AG09309 (cell line): ENCODE measurements at places on chromosomes 6 and 20.

- no peak for DNase-seq
Measured at GRCh38 chr6:116168148-116168547, 42.2 kb upstream of the COL10A1 start.

DNA sequence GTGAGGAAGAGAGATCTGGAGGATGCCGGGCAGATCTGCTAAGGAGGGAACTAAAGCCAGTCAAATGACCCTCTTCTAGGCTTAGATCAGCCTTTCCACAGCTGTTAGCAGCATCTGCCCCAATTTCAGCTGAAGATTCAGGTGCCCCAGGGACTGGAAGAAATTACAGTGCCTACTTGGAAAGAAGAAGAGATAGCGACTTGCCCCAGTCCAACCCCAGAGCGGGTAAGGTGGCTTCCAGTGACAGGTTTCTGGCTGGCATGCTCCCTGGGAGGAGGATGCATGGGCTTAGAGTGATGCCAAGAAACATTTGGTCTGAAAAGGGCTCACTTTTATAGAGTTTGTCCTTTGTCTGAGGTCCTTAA is 620 bp downstream of the TJAP1 start:
- no peak for DNase-seq

- no peak for DNase-seq
Measured at GRCh38 chr20:58229198-58229798, 845 bp upstream of the ANKRD60 start.

GRCh38 chr20:20747298-20747697 is 34.9 kb upstream of the RALGAPA2 start:
- DNase-seq, result no peak

DNA sequence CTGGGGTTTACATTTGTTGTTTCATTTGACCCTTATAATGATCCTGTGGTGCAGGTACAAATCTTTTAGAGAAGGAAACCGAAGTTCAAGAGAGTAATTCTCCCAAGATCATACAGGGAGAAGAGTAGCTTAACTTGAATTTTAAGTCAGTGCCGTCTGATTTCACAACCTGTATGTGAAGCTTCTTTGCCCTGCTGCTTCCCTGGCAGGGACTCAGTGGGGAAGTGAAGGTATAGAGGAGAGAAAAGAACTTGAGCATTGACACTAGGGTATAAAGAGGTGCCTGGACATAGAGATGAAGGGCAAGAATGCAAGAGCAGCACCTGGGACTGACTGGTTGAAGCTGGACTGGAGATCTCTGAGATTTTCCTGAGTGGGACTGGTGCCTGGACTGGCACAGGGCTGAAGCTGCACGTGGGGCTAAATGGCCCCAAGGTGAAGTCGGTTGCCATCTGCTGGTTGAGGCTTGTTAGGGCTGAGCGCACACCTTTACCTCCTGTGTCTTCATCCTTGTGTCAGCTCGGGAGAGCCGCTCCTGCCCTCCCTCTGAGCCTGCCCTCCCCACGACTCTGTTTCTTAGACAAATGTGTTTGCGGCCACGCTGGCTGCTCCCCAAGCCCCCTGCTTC is 41.8 kb downstream of the FARS2 start:
- DNase-seq, result no peak

DNA sequence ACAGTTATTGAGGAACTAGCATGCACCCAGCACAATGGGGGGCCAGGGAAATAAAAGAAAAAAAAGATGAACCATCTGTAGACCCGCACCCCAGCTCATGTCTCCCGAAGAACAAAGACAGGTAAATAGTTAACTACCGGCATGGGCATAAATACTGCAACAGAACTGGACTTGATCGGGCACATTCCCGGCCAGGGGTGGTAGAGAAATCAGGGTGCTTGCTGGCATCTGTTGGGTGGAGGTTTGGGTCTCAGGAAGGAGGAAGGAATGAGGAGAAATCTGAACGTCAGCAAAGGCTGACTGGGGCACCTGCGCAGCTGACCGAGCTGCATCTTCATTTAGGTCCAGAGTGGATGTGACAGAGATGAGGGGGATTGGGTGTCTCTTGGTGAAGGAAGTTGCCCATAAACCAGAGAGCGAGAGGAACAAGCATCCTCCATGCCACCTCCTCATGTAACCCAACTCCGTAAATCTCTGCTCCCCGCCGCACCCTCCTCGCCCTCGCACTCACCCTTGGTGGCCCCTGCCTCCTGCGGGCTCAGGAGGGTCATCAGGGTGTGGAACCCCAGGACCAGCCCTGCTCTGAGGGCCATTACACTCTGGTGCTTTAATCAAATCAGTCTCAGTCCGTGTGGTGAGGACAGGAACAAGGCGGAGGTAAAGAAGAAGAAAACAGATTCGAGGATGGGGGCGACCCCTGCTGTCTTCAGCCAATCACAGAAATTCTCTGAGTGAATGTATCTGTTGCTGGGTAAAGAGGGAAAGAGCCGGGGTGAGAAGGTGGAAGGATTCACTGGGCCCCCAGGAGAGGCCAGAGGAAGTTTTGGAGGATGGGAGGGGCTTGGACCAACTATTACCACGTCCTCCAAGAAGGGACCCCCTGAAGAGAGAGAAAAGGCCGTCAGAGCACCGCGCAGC is at the start of gene HLA-DOA:
Gene HLA-DOA, minus strand, starts transcription at position 648 of the 918 bp plus-strand sequence.
- no peak for DNase-seq

DNA sequence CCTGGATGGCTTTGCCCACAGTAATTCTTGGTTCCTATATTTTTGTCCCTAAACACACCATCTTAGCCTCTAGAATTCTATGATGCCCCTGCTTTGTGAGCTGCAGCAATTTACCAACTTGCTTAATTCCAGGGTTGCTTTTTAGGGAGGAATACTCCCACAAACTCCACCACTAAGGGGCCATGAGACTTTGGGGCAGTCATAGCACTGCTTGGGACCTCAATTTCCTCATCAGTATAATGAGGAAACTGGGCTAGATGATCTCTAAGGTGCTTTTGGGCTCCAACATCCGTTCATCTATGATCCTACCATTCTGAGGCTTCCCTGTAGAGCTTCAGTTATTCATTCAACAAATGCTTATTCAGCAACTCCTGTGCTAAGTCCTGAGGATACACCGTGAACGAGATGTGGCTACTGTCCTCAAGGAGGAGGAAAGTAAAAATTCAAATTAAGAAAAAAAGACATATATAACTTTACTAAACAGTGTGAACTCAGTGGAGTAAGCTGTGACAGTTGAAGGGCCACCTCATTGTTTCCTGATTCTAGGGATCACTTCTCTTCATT is 75.3 kb downstream of the PRDM1 start:
- no peak for DNase-seq

DNA sequence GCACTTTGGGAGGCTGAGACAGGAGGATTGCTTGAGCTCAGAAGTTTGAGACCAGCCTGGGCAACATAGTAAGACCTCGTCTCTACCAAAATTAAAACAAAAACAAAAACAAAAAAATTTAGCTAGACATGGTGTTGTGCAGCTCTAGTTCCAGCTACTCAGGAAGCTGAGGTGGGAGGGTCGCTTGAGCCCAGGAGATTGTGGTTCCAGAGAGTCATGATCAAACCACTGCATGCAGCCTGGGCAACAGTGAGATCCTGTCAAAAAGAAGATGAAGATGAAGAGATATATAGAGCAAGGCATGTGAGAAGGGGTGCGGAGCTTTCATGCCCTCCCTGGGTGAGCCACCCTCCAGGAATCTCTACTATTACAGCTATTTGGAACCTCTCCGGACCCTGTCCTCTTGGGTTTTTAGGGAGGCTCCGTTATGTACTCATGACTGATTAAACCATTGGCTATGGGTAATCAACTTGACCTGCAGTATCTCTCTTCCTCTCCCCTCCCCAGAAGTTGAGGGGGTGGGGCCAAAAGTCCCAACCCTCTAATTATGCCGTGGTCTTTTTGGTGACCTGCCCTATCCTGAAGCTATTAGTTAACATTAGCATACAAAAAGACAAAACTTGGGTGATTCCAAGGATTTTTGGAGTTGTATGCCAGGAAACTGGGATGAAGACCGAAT is 9.0 kb downstream of the POLH start:
- no peak for DNase-seq

DNA sequence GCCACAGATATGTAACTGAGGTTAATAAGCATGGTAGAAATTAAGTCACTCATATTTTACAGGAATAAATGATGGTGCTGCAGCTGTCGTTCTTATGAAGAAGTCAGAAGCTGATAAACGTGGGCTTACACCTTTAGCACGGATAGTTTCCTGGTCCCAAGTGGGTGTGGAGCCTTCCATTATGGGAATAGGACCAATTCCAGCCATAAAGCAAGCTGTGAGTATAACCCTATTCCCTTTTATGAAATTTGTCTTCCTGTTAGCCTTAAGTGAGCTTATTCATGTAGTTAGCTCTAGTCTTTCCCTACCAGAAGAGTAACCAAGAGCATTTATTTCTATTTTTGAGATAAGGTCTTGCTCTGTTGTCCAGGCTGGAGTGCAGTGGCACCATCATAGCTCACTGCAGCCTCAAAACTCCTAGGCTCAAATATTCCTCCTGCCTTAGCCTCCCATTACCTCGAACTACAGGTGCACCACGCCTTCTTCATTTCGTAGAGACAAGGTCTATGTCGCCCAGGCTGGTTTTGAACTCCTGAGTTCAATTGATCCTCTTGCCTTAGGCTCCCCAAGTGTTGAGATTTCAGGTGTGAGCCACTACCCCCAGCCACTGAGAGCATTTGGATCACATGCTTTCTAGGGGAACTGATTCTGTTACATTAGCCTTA is 12.0 kb downstream of the TCP1 start:
- DNase-seq, result no peak

GRCh38 chr6:53986165-53986720 is 125.0 kb upstream of the MLIP start:
- DNase-seq, result peak; percentile 57

DNA sequence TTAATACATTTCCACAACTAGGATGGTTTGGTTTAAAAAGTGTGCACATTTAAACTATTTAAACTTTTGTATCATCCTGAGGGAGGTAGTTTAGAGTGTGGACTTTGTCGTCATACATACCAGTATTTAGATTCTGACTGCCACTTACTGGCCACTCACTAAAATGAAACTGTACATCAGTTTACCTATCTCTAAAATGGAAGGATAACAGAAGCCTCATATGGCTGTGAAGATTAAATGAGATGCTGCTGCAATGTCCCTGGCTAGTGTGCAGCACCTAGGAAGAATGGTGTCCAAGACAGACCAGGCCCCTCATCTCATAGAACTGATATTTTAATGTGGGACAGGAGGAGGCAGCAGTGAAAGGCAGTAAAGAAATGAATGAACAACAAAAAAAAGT is 12.0 kb upstream of the PKIG start:
- DNase-seq, result no peak

GRCh38 chr6:105014448-105014847 is 57.5 kb downstream of the LIN28B start:
- no peak for DNase-seq

- no peak for DNase-seq
Measured at GRCh38 chr20:21562656-21563055, 48.8 kb upstream of the NKX2-2 start.

GRCh38 chr20:62921119-62921687 is 5.1 kb downstream of the DIDO1 start:
- DNase-seq, result no peak

DNA sequence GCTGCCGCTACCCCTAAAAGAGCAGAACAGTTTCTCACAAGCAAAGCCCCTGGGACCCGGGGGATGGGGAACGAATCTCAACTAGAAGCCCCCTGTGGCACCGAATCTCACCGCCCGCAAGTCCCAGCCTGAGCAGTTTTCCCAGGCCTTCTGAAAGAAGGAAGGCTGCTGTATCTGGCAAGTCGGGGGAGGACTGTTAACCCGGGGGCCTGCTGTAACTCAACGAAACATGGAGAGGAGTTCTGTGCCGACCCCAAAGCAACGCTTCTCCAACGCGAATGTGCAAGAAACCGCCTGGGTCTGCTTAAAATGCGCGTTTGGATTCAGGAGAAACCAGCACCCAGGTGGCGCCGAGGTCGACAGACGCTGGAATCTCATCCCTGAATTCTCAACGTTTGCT is 34.2 kb downstream of the DLL1 start:
- no peak for DNase-seq

DNA sequence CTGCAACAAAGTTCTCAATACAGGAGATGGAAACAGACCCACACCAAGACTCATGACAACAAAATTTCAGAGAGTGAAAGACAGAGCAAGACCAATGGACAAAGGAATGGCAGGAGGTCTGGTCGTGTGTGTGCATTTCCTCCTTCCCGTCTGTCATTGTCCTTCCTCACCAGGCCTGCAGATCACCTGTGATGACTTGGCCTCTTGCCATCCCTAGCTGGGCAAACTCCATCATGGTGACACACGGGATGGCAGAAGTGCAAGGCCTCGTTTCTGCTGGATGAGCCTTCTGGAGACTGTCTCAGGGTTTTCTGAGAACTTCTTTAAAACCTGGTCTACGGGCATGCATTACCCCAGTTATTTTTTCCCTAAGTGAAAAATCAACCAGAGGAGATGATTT is 49.2 kb downstream of the RPP21 start:
- DNase-seq, result no peak

DNA sequence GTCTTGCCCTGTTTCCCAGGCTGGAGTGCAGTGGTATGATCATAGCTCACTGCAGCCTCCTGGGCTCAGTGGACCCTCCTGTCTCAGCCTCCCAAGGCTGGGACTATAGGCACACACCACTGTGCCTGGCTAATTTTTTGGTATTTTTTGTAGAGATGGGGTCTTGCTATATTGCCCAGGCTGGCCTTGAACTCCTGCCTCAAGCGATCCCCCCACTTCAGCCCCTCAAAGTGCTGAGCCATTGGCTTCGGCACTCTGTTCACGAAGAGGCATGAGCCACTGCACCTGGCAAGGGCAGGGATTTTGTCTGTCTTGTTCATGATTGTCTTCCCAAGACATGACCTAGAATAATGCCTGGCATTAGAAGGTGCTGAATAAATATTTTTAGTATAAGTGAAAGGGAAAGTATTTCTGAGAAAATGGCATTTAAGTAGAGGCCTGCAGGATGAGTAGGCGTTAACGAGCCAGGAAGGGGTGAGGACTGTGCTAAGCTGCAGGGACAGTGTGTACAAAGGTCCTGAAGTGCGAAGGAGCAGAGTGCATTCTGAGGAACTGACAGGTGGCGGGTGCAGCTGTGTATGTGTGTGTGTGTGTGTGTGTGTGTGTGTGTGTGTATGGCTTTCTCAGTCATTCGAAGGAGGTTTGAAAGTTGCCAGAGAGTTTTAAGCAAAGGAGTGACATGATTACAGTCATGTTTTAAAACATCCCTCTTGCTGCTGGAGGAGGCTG is 43.0 kb downstream of the VEGFA start:
- DNase-seq, result no peak

DNA sequence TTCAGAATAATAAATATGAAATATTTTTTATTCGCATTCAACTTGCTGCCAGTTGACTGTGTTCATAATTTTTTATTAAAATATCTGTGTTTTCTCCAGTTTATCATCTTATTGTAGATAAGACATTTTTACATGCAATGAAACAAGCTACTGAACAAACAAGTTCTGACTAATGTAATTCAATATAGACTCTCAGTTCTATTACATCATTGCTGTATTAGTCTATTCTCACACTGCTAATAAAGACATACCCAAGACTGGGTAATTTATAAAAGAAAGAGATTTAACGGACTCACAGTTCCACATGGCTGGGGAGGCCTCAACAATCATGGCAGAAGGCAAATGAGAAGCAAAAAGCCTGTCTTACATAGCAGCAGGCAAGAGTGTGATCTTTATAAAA is 1357.7 kb upstream of the CITED2 start:
- DNase-seq, result no peak

- no peak for DNase-seq
Measured at GRCh38 chr6:64224819-64225218, 589.2 kb downstream of the PHF3 start.
